ENCODE measurements at places on chromosomes 2 and 18.

DNA sequence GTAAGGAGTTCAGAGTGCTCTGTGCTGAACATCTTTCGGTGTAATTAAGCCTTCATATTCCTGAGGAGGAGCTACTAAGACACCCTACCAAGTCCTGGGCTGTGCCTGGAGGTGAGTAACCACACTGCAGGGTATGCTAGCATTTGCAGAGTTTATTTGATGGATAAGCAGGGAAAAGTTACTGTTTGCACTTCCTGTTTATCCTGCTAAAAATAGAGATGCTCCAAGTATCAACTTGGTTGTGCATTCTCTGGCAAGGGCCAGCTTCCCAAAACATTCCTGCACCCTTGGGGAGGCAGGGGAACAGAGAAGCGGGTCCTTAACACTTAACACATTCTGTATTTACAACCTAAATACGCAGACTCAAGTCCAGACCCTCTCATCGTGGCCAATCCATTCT is 49.8 kb downstream of the PARD6G start:
- DNase-seq, result no peak

DNA sequence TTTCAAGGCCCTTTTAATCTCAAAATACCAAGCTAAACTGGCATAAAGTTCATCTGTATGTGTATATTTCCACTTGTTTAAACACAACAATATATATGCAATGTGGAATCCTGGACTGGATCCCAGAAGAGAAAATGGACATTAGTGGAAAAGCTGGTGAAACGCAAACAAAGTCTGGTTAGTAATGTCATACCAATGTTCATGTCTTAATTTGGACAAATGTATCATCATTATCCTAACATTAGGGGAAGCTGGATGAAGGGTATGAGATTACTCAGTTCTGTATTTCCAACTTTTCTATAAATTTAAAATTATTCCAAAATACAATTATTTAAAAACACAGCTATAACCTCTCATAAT is 3.8 kb downstream of the SP3 start:
- no peak for DNase-seq

GRCh38 chr2:235769046-235769445 is 275.2 kb downstream of the AGAP1 start:
- no peak for DNase-seq

DNA sequence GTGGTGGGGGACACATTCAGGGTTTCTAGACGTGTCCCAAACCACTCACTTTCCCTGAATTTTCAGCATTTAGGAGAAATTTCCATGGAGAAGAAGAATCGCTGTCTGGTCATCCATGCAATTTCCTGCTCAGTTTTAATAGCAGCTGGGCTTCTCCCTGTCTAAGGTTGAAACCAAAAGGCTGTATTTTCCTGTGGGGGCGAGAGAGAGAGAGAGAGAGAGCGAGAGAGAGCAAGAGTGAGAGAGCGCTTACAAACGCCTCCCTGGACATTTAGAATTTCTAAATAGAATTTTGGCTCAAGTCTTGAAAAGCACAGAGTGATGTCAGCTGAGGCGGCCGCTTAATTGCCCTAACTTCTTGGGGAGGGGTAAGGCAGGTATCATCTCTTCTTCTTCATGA is 110.8 kb downstream of the SETBP1 start:
- no peak for DNase-seq

GRCh38 chr2:19158211-19158610 is 200.2 kb downstream of the OSR1 start:
- DNase-seq, result no peak

- DNase-seq, result no peak
These were observed 191.2 kb upstream of the SESTD1 start for GRCh38 chr2:179455824-179456223.

DNA sequence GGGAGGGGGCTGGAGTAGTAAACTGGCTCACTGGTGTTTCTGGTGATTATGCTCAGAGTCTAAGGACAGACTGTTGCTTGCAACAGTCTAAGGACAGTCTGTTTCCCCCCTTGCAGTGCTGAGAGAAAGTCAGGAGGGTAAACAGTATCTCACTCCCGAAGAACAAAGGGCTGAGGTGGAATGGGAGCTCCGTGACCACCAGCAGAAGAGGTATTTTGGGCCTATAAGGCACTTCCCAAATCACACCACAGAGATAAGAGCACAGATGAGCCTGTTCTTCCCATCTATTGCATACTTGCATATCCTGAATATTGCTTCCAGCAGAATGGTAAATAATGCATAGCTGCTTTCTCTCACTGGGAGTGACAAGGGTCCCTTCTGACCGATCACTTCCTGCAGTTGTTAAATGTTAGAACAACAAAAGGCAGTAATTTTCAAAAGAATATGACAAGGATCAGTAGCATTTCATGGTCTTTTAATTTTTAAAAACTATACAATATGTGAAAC is 160.4 kb upstream of the LYPD1 start:
- no peak for DNase-seq

DNA sequence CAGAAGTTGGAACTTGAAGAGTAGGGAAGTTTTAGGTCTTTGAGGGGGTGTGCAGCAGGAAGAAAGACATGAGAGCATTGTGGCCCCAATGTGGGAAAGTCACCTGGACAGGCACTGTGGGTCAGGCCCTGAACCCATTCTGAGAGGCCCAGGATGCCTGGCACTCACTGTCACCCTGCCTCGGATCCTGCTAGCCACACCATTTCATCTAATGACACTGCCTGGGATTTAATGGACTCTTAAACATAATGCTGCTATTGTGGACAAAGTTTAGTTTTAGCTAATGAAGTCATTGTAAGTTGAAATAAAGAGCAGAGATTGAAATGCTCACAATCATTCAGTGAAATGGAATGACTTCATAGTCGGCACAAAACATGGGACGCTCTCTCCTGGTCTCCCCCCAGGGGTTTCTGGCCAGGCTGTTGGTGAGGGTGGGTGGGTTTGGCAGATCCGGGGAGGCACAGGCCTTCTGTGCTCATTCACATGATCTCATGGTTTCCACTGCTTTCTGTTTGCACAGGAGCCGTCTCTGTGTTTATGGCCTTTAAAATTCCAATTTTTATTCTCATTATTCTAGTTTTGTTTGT is 141.8 kb upstream of the KLHL29 start:
- DNase-seq, result no peak

GRCh38 chr2:49860170-49860569 is 705.9 kb upstream of the FSHR start:
- DNase-seq, result no peak

GRCh38 chr2:120472031-120472430 is 126.1 kb downstream of the INHBB start:
- DNase-seq, result no peak

DNA sequence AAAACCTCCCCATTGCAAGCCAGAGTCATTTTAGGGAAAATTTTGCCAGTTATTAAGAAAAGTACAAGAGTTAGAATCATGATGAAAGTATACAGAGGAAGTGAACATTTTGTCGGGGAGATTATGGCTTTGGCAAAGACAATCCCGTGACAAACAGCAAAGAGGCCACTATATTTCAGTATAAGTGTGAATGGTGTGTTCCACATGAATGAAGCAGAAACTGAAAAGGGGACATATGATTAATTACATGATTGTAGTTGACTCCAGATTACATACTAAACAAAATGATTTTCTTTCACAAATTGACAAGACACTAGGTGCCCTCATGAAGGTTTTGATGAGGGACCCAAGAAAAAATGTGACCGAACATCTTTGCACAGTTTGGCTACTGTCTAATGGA is 42.0 kb downstream of the SP140 start:
- no peak for DNase-seq

DNA sequence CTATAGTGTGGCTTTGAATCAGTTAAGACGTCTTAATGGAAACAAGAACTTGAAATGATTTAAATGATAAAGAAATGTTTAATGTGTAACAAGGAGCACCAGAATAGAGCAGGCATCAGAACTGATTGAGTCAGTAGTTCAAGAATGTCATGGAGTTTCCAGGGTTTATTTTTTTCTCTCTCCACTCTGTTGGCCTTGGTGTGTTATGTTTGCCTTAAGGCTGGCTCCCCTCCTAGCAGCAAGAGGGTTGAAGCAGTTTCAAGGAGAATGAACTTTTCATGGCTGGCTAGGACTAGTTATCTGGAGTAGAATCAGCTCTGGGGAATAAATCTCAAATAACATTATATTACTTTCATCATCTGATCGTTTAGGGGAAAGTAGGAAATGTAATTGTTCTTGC is 13.4 kb upstream of the GLS start:
- DNase-seq, result no peak

DNA sequence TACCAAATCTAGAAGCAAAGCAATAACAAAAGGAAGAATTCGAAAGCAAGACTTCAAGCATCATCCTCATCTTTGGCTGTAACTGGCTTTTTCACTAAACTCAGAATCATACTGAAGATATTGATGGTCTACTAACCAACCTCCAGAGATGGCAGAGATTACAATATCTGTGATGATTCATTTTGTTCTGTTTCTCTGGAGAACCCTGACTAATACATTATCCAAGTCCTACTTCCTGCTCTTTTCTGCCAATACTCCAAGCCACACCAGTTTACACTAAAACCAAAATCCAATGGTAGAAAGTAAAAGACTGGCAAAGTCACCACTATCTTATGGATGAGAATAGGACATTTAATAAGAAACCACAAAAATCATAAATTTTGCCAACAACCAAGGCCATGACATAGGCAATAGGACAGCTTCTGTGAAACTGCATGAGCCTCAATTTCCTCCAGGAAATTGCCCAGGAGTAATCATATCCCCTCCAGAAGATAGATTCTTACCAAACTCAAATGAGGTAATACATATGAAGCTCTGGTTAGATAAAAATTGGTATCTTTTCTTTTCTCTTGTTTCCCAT is 159.8 kb downstream of the METTL4 start:
- no peak for DNase-seq

DNA sequence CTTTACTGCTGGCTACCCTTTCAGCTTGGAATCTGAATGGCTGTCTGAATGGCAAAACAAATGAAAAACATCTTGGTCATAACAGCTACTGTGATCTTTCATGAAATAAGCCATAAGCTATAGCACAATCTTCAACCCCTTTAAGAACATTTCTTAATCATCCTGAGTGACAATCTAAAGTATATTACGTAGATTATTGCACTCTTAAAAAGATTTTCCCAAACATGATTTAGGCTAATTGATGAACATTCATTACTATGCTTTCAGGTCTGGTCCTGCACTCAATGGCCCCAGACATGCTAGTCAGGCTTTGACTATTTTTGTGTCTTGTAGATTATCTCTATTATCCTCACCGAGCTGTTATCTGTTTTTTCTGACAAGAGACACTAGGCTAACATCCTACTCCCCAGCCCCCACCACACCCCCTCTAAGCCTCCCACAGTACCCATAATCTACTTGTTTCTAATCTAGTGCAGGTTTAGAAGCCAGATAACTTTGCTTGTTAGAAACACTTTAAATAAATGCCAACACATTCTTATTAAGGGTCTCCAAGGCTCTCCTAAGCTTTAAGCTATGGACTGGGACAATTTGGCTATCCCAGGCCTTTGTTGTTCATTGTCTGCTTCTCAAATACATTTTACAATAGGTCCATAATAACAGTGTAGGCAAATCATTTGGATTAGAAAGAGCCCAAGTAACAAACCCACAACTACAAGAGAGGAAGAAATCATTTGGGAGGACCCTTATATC is 4.2 kb downstream of the SMAD2 start:
- DNase-seq, result no peak

- no peak for DNase-seq
These were observed 190.0 kb downstream of the ZBTB7C start for GRCh38 chr18:48219037-48219809.

DNA sequence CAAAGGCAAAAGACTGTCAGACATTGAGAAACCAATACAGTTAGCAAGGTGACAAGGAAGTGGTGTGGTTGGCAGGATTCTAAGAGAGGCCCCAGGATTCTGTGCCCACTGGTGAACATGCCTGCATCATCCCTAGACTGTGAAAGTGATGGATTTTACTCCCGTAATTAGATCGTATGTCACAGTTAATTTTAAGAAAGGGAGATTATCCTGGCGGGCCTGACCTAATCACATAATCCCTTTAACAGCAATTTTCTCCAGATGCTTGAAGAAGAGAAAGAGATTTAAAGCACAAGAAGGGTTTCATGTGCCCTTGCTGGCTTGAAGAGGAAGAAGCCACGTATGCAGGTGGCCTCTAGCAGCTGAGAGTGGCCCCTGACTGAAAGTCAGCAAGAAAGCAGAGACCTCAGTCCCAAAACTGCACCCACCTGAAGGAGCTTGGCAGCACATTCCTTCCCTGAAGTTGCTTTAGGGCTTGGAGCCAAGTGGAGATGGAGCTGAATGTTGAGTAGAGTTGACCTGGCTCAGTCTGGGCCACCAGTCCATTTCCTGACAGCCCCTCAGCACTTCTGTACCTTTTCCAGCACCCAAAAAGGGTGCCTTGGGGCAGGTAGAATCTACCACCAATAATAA is 49.1 kb downstream of the GTF3C3 start:
- no peak for DNase-seq

GRCh38 chr2:162688403-162688802 is 150.2 kb downstream of the KCNH7 start:
- DNase-seq, result no peak

DNA sequence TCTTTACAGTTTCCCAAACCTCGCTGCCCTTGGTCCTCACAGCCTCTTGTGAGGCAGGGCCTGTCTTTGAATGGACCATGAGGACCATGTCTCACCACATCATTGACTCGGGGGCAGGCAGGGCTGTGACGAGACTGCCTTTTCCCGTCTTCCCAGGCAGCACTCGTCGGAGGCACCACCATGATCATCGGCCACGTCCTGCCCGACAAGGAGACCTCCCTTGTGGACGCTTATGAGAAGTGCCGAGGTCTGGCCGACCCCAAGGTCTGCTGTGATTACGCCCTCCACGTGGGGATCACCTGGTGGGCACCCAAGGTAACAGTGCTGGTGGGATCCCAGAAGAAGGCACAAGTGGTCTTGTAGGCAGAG is 45.7 kb upstream of the MAPRE3 start:
- peak; percentile 42 for DNase-seq

GRCh38 chr2:182482511-182482910 is 55.7 kb upstream of the PDE1A start:
- DNase-seq, result no peak

DNA sequence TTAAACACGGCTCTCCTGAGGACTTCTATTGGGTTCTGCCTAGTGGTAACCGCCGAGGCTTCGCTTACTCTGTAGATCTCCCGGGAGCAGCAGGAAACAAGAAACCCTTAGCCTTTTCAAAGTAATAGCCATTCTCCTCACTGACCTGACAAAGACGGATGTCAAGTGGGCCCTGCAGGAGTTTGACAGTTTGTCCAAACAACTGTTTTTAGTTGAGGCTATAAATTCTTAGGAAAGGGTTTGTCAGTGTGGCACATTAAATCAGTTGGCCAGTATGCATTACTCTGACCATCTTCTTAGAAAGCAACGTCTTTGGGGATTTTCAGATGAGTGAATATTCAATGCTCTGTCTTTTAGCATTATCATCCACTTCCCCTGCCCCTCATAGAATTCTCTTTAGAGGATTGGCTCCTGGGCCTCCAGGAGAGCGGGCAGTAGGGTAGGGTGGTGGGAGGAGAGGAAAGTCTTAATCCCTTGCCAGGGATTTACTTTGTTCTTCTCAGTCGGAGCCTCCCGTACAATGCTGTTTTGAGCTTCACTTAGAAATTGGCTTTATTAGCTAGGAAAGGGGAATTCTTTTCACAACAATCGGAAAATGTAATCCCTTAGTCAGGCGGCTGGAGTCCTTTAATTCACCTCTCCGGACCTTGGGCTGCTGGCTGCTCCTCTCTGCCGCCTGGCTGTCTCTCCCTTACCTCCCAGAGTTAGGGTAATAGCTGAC is 13.3 kb upstream of the C18orf32 start:
- DNase-seq, result peak; percentile 69

Data from ecto neural progenitor cell (in vitro differentiated cells).